ENCODE measurements at places on chromosomes 11 and 22.

DNA sequence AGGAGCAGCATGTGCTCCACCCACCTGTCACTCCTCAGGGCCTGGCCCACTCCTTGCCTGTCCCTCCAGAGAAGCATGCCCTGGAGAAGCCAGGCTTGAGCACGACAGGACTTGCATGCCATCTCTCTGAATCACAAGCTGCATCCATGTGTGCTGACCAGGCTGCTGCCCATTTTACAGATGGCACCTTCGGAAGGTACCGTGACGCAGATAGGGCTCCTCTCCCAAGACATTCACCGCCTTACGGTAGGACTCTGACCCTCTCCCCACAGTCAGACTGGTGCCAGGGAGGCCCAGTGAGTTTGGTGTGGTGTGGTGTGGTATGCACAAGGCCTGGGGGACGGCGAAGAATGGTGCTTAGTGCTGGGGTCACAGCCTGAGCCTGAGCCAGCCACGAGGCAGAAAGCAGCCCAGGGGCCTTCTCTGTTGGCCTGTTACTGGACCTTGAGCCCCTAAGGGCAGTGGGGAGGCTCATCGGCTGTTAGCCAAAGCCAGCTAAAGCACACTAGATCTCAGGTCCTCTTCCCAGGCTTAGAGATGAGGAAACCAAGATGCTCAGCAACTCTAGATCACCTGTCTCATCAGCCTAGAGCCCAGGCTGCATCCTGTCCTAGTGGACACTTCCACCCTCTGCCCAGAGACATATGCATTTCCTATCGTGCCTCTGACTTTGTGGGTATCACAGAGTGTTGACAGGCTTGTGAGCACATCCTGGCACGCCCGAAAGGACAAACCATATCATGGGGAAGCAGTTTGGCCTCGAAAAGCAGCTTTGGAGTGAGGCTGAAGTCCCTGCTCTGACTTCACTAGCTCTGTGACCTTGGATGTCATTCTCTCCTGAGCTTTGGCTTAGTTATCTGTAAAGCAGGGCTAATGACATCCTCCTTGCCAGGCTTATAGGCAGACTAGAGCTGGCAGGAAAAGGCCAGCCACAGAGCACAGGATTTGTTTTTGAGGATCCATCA, 17.8 kb downstream of the CYB5R2 start:
- no peak for DNase-seq

DNA sequence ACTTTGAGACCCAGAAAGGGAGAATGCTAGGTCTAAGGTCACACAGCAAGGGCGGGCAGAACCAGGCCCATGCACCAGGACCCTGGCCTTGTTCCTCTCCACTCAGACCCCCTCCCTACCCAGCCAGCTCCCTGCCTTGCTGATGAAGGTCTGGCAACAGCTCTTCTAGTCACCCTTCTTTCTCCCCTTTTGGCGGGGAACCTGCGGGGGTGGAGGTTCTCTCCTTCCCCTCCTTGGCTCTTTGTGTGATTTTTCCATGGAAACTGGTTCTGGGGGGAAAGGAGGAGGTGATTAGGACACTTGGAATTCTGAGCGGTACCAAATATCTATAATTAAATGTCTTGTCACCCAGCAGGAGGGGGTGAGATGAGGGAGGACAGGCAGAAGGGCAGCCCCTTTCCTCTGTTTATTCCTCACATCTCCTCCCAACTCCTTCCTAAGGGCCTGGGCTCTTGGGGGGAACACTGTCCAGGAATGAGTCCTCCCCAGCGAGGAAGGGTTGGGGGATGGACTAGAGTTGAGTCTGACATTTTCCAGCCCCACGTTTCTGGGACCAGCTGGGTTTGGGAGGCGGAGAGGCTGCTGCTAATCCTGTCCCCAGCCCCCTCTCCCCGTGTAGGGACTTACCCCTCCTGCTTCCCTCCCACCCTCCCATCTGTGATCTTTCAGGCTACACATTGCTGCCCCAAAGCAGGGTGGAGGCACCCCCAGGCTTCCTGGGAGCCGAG, 7.4 kb downstream of the ARHGEF17 start:
- DNase-seq = no peak

- no peak for DNase-seq
Measured at GRCh38 chr11:76670485-76671236, at the start of gene LRRC32. Gene LRRC32, minus strand, starts transcription at chr11:76670747. Its CDS starts 4,793 bp downstream, at chr11:76665954.

GRCh38 chr22:22591348-22592299, 32.6 kb upstream of the PRAME start:
- no peak for DNase-seq

GRCh38 chr11:73350908-73351636, 25.1 kb upstream of the RELT start:
- DNase-seq = no peak

DNA sequence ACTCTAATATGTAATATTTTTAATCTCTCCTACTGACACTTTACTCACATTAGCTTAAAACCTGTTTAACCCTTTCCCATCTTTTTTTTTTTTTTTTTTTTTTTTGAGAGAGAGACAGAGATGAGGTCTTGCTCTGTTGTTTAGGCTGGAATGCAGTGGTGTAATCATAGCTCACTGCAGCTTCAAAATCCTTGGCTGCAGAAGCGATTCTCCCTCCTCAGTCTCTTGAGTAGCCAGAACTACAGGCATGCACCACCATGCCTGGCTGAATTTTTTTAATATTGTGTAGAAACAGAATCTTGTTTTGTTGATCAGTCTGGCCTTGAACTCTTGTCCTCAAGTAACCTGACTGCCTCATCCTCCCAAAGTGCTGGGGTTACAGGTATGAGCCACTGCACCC, 37.3 kb downstream of the PAMR1 start:
- no peak for DNase-seq

GRCh38 chr11:129815596-129816461, at the start of gene TMEM45B:
Gene TMEM45B, plus strand, starts transcription at chr11:129815848. Its CDS starts 36,635 bp downstream, at chr11:129852483.
- DNase-seq = peak; percentile 15

DNA sequence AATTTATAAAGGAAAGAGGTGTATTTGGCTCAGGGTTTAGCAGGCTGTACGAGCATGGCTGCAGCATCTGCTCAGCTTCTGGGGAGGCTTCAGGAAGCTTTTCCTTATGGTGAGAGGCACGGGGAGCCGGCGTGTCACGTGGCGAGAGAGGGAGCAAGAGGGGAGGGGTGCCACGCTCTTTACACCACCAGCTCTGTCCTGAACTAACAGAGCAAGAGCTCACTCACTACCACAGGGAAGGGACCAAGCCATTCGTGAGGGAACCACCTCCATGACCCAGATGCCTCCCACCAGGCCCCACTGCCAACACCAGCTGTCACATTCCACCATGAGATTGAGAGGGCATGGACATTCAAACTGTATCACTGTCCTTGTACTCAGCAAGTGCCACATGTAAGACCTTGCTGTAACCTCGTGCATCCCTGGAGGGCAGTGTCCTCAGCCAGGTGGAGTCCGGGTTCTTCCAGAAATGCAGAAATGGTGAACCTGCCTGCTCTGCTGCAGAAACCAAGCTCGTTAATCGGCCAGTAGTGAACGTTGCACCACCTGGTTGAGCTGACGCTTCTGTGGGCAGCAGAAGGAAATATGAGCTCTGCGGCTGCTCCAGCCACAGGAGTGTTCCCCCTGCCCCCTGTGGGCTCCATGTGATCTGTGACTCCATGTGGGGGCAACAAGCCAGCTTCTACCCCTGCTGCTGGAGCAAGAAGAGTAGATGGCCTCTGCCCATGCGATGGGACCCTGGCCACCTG, 368.6 kb downstream of the TBC1D22A start:
- DNase-seq = no peak

DNA sequence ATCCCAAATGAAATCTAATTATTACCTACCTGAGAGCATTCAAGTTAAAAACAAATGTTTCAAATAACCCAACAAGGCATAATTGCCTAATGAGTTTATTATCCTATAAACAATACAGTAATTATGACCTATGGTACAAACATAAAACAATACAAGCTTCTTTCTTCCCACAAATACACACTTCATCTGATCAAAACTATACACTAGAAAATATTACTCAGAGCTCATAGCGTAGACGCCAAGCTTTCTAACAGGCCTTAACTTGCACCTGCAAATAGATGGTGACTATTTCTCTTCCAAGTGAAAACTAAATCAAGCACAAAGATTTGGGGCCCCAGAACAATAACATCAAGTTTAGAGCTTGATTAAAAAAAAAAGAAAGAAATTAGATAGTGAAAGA, 78.1 kb downstream of the SOX6 start:
- no peak for DNase-seq

GRCh38 chr11:60955571-60955970, 3.6 kb upstream of the SLC15A3 start:
- DNase-seq = no peak

DNA sequence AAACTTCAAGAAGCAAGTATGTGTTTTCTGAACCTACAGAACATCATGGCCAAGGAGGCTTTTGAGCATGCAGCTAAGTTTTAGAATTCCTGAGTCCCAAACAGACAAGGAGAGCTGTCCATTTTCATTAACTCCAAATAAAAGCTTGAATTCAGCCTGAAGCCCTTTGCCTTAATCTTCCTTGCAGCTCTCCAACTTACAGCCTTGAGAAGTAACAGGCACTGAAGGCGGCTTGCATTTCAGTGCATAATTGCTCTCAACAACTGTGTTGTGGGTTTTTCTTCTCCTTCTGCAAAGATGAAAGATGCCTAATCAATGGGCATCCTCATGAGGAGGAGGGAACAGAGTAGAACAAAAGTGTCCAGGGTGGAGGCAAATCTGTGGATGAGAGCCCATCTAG, 286.0 kb downstream of the FAT3 start:
- DNase-seq = no peak
